ENCODE measurements at places on chromosomes 1 and 21.

DNA sequence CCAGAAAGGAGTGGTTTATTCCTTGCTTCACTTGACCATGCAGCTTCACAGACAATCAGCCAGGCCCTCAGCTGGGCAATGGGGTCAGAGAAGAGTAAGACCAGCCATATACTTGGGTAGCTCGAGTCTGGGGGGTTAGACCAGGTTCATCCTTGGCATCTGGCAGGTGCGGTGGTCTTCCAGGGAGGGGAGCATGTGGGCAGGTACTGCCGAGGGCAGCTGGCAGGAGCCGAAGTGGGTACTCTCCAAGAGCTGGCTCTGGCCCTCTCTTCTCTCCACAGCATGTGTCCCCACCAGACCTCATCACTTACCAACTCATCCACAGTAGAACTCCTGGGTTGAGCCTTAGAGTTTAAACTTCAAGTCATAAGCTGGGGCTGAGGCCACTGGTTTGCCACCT is 156.8 kb downstream of the FOXD2 start:
- no peak for DNase-seq

- no peak for DNase-seq
Observed at GRCh38 chr1:221067721-221068120, 188.5 kb downstream of the HLX start.

- DNase-seq: no peak
Observed at GRCh38 chr1:220803401-220804201, 16.9 kb downstream of the MTARC1 start.

DNA sequence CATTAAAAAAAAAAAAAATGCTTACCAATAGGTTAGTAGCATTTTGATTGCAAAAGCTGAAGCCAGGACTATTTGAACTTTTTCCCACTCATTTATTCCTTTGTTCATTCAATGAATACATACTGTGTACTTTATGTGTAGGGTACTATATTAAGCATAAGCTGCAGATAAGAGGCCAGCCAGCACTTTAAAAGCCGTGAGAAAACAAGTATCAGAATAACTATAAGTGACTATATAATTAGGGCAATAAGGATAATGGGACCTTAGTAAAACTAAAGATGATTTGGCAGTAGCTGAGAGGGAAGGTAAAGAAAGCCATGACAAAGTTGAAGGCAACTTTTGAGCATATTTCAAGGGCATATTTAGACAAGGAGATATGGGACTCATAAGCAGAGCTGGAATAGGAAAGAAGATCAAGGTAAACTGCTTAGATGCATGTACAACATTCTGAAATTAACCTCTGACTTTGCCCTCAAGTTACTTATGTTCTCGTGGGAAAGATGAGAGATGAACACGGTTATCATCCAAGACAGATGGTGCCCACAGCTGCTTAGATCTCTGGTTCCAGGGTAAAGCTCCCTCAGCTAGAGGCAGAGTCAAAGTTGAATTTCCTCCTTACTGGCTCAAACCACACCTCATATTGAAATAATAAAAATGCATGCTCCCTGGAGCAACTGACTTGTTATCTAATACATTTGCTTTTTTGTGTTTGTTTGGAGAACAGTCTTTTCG is 44.0 kb upstream of the FMO2 start:
- DNase-seq: no peak

DNA sequence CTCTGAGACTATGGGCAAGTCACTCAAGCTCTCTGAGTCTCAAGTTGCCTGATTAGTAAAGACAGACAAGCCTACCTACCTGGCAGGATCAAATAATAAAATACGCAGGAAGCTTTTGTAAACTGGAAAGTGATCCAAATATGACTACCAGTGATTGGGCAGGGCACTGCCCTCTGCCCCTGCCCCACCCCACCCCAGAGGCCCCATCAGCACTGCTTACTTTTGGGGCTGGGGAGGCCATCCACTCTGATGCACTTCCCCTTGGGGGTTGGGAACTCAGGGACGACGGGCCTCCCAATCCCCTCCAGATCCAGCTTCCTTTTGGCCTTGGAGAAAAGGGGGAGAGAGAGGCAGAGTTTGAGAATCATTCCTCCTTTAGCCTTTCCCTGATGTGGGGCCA is 6.9 kb downstream of the E2F2 start:
- no peak for DNase-seq

DNA sequence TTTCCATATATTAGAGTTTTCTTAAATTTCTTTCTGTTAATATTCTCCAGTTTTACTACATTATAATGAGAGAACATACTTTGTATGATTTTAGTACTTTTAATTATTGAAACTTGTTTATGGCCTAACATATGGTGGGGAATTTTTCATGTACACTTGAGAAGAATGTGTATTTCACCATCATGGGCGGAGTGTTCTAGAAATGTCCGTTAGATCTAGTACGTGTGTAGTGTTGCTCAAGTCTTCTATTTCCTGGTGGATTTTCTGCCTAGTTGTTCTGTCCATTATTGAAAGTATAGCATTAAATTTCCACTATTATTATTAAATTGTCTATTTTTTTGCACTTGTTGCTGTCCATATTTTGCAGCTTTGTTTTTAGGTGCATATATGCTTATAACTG is 64.0 kb upstream of the RGS21 start:
- DNase-seq: no peak

DNA sequence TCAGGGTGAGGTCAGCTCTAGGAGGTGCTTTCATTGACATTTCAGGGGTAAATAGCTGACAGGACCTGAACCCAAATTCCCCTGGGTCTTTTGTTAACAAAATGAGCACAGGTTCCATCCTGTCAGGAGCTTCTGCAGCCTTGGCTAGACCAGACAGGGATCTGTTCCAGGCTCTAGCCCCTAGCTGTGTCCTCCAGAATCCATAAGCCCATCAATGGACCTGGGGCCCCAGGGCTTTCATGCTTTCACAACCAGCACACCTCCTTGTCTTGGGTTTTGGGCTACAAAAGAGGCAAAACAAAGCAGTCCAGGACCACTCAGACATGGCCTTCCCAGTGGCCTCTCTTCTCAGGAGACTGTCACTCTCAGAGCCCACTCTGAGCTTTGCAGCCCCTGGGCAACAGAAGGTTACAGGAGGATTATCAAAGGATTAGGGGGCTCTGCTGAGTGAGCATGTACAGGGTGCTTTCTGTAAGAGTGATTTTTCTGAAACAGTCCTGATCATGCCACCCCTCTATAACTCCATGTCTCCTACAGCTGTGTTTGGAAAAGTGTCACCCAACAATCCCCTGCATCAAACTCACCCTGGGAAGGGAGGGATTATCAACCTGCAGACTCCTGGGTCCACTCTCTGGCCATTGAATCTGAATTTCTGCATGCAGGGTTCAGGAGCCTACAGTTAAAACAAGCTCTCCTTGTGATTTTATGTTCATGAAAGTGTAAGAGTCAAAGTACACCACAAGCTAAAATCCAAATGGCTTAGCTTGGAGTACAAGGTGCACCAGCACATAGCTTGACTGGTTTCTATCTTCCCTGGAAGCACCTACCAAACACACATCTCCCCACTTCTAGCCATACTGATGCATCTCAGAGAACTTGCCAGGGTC is 67.7 kb upstream of the GCLM start:
- no peak for DNase-seq

DNA sequence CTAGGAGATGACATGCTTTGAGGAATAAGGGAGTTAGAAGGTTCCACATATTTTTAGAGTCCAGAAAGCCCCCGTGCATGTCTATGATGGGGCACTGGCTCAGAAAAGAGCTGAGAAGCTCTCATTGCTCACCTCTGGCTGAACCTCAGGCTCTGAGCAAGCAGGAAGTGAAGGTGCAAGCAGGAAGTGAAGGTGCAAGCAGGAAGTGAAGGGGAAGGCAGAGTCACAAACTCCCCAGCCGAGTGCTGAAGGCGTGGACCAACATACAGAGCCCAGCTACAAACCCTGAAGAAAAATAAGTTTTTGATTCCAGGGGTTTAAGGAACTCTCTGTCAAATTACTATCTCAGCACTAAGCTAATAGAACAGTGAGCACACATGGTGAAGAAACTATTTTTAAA is 7.0 kb downstream of the KRTAP10-8 start:
- DNase-seq: no peak

All from fibroblast of skin of right quadriceps (primary cell).